ENCODE measurements at places on chromosomes 4 and X. TPM values are rescaled to one million over a fixed set of nuclear protein-coding genes. Genes with fewer than 3 reads are reported as not detected.

NAP1L3 gene
- 0.49 TPM for total RNA-seq

DCTD gene
- total RNA-seq, result 77.0 TPM

TNMD gene
- not detected for total RNA-seq

- no peaks in the 10 kb centered on the region for H3K27me3 ChIP-seq
- H3K4me1 ChIP-seq, result no peaks in the 10 kb centered on the region
- H3K4me3 ChIP-seq, result no peak overlapping the region
- H3K36me3 ChIP-seq, result no peaks in the 10 kb centered on the region
Measured at GRCh38 chr4:89497517-89498308, 190.1 kb upstream of the GPRIN3 start.

GRCh38 chr4:65559270-65559669 lies 111.0 kb downstream of the EPHA5 start:
- no peak overlapping the region for H3K27ac ChIP-seq
- no peaks in the 10 kb centered on the region for H3K36me3 ChIP-seq
- DNase-seq, result no peak
- H3K4me1 ChIP-seq, result no peaks in the 10 kb centered on the region

DNA sequence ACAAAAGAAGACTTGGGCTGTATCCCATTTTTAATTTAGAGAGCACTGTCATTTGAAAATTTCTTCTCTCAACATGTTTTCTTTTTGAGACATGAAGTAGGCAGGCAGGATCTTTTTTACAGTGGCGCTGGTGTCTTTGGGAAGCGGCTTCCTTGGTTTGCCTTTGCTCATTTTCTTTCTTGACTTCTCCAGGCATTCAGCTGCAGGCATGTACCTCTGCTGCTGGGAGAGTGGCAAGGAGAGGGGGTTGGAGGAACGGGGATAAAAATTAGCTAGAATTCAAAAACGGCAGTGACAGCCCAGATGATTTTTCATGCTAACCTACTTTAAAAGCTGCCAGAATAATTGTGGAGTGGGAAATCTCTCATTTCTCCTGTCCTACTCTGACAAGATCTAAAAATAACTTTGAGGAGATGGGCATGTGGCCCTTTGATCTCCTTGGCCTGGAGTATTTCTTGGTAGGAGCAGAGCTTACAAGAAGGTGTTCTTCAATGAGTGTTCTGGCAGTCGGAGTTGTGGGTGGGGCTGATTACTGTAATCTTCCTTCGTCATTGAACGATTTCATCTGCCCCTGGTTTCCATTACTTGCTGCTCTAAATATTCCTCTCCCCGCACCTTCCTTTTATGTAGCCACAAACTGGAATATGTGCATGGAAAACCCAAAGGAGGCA lies 54.8 kb downstream of the TBL1X start:
- no peaks in the 10 kb centered on the region for H3K27me3 ChIP-seq
- no peak for DNase-seq
- H3K4me3 ChIP-seq, result no peak overlapping the region
- H3K36me3 ChIP-seq, result no peaks in the 10 kb centered on the region
- no peak overlapping the region for H3K27ac ChIP-seq

GRCh38 chr4:40333921-40334352 lies 1.2 kb upstream of the CHRNA9 start:
- no peak overlapping the region for H3K27ac ChIP-seq
- no peak overlapping the region for H3K4me3 ChIP-seq
- no peaks in the 10 kb centered on the region for H3K4me1 ChIP-seq
- DNase-seq, result no peak
- H3K27me3 ChIP-seq, result no peaks in the 10 kb centered on the region

DNA sequence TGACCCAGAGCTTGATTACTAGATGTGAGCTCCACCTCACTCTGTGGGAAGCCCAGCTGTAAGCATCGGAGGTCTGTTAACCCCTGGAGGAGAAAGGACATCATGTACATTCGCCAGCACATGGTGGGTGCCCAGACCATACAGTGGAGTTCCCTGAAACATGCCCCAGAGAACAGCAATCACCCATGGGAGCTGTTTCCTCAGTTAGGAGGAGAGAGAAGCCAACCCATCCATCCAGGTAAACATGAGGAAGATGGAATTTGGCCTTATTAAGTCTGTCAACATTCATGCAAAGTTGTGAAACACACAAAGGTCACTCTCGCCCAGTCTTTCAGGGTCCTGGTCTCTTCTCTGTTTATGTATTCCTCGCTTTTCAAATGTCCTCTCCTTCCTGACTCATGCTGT lies 354.7 kb downstream of the ANK2 start:
- no peak overlapping the region for H3K4me3 ChIP-seq
- H3K4me1 ChIP-seq, result no peaks in the 10 kb centered on the region
- no peaks in the 10 kb centered on the region for H3K27me3 ChIP-seq

- no peaks in the 10 kb centered on the region for H3K4me1 ChIP-seq
- DNase-seq, result no peak
- H3K4me3 ChIP-seq, result no peak overlapping the region
- H3K27me3 ChIP-seq, result no peaks in the 10 kb centered on the region
- no peak overlapping the region for H3K27ac ChIP-seq
Measured at GRCh38 chrX:39397561-39398199, 596.4 kb downstream of the MID1IP1 start.

DNA sequence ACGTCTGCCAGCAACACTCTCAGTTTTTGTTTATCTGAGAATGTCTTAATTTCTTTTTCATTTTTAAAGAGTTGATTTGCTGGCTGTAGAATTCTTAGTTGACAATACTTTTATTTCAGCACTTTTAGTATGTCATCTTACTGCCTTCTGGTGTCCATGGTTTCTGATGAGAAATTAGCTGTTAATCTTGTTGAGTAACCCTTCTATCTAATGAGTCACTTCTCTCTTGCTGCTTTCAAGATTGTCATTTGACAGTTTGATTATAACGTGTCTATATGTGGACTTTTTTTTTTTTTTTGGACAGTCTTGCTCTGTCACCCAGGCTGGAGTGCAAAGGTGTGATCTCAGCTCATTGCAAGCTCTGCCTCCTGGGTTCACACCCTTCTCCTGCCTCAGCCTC lies 24.0 kb upstream of the TMEM255A start:
- H3K27ac ChIP-seq, result no peak overlapping the region
- H3K27me3 ChIP-seq, result no peaks in the 10 kb centered on the region

- no peaks in the 10 kb centered on the region for H3K4me1 ChIP-seq
- no peaks in the 10 kb centered on the region for H3K27me3 ChIP-seq
- H3K27ac ChIP-seq, result no peak overlapping the region
- H3K4me3 ChIP-seq, result no peak overlapping the region
- no peak for DNase-seq
Measured at GRCh38 chr4:158035662-158036195, 137.1 kb downstream of the GASK1B start.

DNA sequence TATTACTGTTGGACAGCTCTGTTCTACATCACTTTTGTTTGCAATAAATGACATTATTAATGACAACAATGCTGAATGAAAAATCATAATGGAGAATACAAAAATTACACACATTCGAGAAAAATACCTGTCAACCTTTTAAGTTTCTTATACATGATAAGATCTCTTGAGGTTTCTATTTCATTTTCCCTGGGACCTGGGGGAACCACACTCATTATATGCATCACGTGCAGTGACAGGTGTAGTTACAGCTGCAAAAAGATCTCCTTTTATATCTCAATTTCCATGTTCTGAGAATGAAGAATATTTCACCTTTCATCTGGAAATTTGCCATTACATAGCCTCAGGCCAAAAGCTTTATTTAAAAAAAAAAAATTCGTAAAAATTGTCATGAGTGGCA lies 1347.0 kb upstream of the AGA start:
- no peaks in the 10 kb centered on the region for H3K27me3 ChIP-seq
- no peak overlapping the region for H3K4me3 ChIP-seq
- no peaks in the 10 kb centered on the region for H3K4me1 ChIP-seq
- H3K27ac ChIP-seq, result no peak overlapping the region
- no peaks in the 10 kb centered on the region for H3K36me3 ChIP-seq
